A549 treated with Hydrocortisone at 1 μM for 4 hours (cell line): ENCODE measurements at places on chromosomes 4 and X. TPM values are rescaled to one million over a fixed set of nuclear protein-coding genes. Genes with fewer than 3 reads are reported as not detected.

The GATA1 gene
- total RNA-seq = not detected in 5 replicates

The L1CAM gene
- 16.9 to 22.0 TPM (median 19.7 TPM) in 5 replicates for total RNA-seq

The MID1 gene
- total RNA-seq = 26.4 to 32.2 TPM (median 30.6 TPM) in 5 replicates

The GRK4 gene
- 1.4 to 1.7 TPM (median 1.6 TPM) in 5 replicates for total RNA-seq

The ANXA3 gene
- total RNA-seq = 60.0 to 74.2 TPM (median 65.4 TPM) in 5 replicates

The DDIT4L gene
- total RNA-seq = 0.21 to 0.40 TPM (median 0.25 TPM) in 5 replicates

The NAA11 gene
- not detected in 5 replicates for total RNA-seq

The IL9R gene
- total RNA-seq = 0.08 to 0.44 TPM (median 0.22 TPM) in 5 replicates

The MAP3K15 gene
- 1.8 to 2.2 TPM (median 1.9 TPM) in 5 replicates for total RNA-seq

The TMEM156 gene
- total RNA-seq = 17.9 to 22.8 TPM (median 21.0 TPM) in 5 replicates

The TLR7 gene
- not detected in 5 replicates for total RNA-seq

The TFE3 gene
- 45.3 to 50.5 TPM (median 48.5 TPM) in 5 replicates for total RNA-seq

The PHOX2B gene
- total RNA-seq = 0.03 TPM in 1 of 5 replicates, not detected in the others
